ENCODE measurements at places on chromosomes 3 and 15. TPM values are rescaled to one million over a fixed set of nuclear protein-coding genes. Genes with fewer than 3 reads are reported as not detected.

- no peaks in the 10 kb centered on the region for H3K27me3 ChIP-seq
- no peaks in the 10 kb centered on the region for H3K36me3 ChIP-seq
- no peak for DNase-seq
- no peak overlapping the region for H3K4me3 ChIP-seq
- H3K4me1 ChIP-seq = no peaks in the 10 kb centered on the region
- no peak overlapping the region for H3K27ac ChIP-seq
Measured at GRCh38 chr3:139318431-139318816, 25.4 kb upstream of the MRPS22 start.

Gene LRRC2
- under 0.01 TPM for total RNA-seq

Gene TNFSF10
- total RNA-seq = 16.0 TPM

- no peak overlapping the region for H3K4me3 ChIP-seq
- no peak overlapping the region for H3K27ac ChIP-seq
- peaks cover 51% of the 10 kb centered on the region for H3K4me1 ChIP-seq
- no peaks in the 10 kb centered on the region for H3K27me3 ChIP-seq
- DNase-seq = no peak
- H3K36me3 ChIP-seq = no peaks in the 10 kb centered on the region
Measured at GRCh38 chr3:17133632-17134545, 249.1 kb downstream of the PLCL2 start.

GRCh38 chr3:192332386-192333291 is 394.7 kb downstream of the FGF12 start:
- no peaks in the 10 kb centered on the region for H3K36me3 ChIP-seq
- H3K4me3 ChIP-seq = no peak overlapping the region
- no peaks in the 10 kb centered on the region for H3K4me1 ChIP-seq
- no peak for DNase-seq

Gene MYL3
- total RNA-seq = 1.5 TPM
